Amniotic stem cell (primary cell): ENCODE measurements at places on chromosomes 5 and 9.

DNA sequence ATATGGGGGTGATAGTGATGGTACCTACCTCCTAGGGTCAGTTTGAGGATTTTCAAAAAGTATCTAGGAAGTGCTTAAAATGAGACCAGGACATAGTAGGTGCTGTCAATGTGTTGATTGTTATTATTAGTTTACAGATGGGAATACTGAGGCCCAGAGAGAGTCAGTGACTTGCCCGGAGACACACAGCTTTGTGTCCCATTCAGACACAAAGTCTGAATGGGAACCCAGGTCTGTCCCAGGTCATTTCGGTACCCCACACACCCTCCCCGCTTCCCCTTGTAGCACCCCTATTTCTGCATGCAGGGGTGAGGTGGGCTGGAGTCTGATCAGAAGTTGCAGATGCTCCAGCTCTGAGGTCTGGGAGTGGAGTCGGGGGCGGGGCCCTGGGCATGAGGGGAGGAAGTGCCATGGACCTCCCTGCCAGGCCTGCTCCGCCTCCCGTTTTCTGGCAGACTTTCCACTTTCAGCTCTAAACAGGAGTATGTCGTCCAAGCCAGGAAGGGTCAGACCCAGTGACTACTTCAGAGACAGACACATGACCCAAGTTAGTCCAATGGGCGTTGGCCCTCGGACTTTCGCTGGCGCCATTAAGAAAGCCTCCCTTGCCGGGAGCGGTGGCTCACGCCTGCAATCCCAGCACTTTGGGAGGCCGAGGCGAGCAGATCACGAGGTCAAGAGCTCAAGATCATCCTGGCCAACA lies 3.2 kb upstream of the DBN1 start:
- no peak for DNase-seq

GRCh38 chr5:173686950-173687349 lies 70.5 kb upstream of the BOD1 start:
- DNase-seq = no peak

DNA sequence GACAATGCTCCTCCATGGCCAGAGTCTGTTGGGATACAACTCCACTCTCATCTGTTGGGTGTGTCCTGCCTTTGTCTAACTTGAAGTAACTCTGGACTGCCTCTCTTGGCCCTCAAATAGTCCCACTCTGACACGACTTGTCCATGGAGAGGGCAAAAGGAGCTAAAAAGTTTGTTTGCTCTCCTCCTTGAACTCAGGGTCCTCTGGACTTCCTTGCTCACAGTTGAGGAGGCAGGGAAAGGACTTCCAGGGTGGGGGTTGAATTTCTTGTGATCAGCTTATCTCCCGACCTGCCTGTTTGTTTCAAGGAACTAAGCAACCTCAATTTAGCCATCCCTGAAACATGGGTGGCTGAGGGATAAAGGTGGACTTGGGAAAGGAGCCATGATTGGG lies 11.7 kb downstream of the DNAJB5 start:
- DNase-seq = no peak

DNA sequence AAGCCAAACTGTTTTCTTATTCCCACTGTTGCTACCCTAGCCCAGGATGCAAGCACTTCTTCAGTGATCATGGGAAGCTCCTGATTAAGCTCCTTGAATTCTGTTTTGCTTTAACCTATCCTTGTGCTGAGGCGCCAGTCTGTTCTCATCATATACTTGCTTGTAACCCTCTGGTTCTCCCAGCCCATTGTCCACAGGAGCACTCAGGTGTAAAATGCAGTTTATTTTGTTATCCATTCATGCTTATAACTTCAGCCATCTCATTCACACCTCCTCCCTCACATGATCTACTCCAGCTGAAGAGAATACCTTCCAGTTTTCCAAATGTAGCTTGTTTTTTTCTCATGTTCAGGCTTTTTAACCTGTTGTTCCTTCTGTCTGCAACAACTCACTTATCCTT lies 402.1 kb upstream of the BRINP1 start:
- no peak for DNase-seq

- no peak for DNase-seq
Observed at GRCh38 chr5:95986001-95986400, 24.4 kb upstream of the ELL2 start.

GRCh38 chr5:57262541-57262940 lies 88.7 kb downstream of the GPBP1 start:
- no peak for DNase-seq

- no peak for DNase-seq
Observed at GRCh38 chr5:125497651-125498050, 751.2 kb upstream of the ZNF608 start.

GRCh38 chr5:137147346-137147745 lies 351.8 kb downstream of the SPOCK1 start:
- DNase-seq = no peak

GRCh38 chr9:94061864-94062263 lies 22.4 kb upstream of the PTPDC1 start:
- DNase-seq = no peak

DNA sequence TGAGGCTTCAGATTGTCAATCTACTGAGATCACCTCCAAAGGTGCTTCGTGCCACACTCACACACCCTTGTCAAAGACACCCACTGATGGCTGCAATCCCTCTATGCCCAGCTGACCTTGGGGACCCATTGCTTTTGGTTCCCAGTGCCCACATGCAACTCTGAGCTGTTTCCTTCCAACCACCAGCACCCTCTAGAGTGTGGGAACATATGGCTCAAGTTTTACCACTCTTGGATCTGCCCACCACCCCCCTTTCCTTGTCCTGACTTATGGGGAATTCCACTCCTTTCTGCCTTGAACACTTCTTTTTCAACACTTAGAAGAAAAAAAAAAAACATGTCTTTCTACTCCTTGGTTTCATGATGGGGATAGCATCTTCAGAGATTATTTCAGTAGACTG lies 360.2 kb downstream of the ENC1 start:
- no peak for DNase-seq

DNA sequence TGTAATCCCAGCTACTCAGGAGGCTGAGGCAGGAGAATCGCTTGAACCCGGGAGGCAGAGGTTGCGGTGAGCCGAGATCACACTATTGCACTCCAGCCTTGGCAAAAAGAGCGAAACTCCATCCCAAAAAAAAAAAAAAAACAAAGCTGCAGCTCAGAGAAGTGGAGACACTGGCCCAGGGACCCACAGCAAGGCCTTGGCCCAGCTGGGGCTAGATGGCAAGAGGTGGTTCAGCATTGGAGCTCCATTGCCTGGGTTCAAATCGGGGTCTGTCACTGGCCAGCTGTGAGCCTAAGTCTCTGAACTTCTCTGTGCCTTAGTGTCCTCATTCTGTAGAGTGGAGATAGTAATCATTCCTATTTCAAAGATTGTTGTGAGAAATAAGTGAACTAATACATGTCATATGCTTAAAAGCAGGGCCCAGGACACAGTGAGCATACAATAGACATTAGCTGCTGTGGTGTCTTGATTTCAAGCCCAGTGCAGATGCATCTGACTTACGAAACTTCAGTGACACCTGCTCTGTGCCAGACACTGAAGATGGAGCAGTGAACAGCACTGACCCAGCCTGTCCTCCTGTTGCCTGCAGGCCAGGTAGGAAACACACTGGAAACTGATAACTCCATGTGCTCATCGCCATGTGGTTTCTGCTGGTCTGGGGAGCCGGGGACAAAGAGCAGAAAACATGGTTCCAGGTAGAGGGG lies 127.7 kb downstream of the C9orf50 start:
- no peak for DNase-seq

- no peak for DNase-seq
Observed at GRCh38 chr5:116411101-116411571, 163.5 kb downstream of the SEMA6A start.

GRCh38 chr5:26812714-26813113 lies 225.7 kb downstream of the CDH9 start:
- no peak for DNase-seq

DNA sequence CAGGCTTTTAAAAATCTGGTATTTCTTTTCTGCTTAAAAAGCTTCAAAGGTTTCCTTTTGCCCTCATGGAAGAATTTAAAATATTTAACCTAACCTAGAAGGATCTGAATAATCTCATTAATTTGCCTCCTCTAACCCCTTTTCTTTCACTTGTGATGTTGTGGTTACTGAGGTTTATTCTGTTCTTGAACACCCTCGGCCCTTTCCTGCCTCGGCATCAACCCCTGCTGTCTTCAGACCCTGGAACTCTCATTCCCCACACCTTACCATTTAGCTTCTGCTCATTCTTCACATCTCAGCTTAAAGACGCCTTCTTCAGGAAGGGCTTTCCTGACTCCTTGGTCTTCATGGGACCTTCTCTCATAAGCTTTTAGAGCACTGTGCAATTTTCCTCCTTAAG lies 131.4 kb upstream of the MAN2A1 start:
- DNase-seq = no peak
